ENCODE measurements at places on chromosomes 7 and 10. TPM values are rescaled to one million over a fixed set of nuclear protein-coding genes. Genes with fewer than 3 reads are reported as not detected.

DNA sequence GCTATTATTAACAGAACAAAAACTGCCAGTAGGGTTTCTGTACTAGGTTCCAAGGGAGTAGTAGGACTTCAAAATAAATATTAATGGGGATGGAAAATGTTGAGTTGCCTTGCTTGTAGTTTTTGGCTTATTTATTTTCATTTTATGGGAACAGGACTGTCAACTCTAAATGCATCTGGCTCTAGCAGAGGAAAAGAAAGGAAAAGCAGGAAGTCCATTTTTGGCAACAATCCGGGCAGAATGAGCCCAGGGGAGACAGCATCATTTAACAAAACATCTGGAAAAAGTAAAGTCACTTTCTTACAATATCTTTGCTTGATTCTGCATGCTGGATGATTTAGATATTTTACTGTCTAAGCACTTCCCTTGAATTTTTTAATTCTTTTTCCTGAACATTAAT, 69.4 kb downstream of the NOC3L start:
- ATAC-seq = no peak

DNA sequence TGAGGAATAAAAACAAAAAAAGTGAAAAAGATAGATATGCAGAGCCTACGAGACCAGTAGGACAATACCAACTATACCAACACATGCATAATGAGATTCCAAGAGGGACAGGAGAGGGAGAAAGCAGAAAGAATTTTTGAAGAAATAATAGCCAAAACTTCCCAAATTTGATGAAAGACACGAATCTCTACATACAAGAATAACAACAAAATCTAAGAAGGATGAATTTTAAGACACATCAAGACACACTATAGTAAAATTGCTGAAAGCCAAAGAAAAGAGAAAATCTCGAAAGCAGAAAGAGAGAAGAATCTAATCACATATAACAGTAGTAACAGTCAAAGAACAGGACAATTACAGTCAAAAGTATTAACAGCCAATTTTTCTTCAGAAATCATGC, 7.5 kb upstream of the MAT1A start:
- no peak for ATAC-seq

GRCh38 chr10:12559578-12560178, 210.3 kb downstream of the CAMK1D start:
- ATAC-seq = no peak

The FAM25G gene
- not detected for total RNA-seq

The SUFU gene
- total RNA-seq = 11.1 TPM

The TEX47 gene
- total RNA-seq = not detected
